ENCODE measurements at places on chromosomes 2 and 18. TPM values are rescaled to one million over a fixed set of nuclear protein-coding genes. Genes with fewer than 3 reads are reported as not detected.

DNA sequence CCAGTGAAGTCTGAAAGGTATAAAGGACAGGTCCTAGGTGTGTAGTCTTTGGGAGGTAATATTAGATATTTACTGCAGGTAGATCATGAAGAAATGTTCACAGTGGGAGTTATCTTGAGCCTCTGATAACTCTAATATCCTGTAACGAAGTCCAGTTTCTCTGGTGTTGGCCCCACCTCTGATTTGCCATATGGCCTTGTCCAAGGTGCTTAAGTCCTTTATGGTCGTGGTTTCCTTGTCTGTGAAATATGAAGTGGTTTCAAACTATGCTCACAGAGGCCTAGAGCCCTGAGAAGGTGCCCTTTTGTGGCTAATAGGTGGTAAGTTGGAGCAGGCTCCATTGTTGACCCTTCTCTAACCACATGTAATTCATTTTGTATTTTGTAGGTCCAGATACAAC, 190.7 kb downstream of the ICOS start:
- DNase-seq = no peak

DNA sequence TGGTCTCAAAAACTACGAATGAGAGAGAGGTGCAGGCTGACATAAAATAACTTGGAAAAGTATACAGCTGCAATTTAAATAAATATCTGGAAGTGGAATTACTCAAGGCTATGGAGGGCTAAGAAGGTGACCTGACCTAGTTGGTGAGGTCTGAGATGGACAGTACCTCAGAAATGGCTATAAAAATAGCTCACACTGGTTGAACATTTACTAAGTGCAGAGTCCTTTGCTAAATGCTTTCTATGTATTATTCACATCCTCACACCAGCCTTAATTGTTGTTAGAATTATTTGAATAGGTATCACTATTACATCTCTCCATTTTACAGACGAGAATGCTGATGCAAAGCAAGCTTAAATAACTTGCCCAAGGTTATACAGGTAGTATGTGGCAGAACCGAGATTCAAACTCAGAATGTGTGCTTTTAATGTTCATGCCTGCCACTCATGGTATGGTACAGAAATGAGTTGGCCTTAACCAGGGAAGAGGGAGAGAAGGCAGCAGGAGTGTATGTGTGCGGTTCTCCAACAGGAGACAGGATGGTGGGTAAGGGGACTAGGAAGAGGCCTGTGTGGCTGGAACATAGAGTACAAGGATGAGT, 37.4 kb downstream of the MRPL44 start:
- no peak for DNase-seq

DNA sequence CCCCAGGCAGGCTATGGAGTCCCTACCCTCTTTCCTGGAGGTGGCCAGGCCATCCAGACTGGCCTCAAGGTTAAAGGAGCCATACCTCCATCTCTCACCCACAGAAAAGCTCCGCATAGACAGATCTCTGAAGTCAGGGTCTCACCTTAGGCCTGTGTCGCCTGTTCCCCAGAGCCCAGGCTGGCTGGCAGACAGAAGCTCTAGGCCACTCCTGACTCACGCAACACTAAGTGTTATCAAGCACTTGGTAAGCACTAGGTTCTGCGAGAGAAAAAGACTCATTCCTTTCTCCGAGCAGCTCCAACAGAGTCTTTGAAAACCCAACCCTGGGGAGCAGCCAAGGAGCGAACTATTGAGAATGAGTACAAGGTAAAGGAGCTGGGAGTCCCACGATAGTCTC, 6.1 kb downstream of the SMAD7 start:
- no peak for DNase-seq

DNA sequence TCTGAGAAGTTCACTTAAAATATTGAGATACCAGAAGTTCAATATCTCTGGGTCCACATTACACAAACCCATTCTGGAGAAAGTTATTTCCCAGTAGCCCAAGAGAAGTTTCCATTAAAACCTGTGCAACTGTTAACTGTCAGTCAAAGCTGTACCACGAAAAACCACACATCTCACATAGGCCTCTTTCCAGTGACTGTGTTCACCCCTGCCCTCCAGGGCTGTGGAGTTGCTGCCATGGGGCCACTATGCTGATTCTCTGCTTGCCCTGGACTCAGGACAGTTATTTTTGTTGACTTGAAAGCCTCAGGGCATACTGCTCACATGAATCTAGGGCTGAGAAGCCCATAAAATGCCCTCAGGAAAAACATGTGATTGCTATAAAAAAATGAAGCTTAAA, 153.8 kb downstream of the PIEZO2 start:
- no peak for DNase-seq

GRCh38 chr2:223465793-223466192, 136.4 kb downstream of the SCG2 start:
- DNase-seq = peak; percentile 65

DNA sequence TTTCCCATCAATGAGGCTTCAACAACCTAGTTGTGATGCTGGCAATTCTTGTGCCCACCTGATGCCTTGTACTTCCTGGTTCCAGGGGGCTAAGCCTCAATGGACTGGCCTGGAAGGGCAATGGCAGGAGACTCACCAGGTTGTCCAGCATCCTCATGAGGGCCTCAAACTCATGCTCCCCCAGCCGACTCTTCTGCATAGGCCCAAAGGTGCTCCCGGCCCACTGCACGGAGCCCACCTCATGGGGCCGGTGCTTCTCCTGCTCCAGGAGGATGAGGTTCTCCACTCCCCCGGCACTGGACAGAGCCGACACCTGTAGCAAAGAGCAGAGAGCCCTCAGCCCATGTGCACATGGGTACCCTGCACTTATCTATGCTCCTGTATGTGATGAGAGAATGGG, 84.5 kb downstream of the ADD2 start:
- no peak for DNase-seq

GRCh38 chr2:170461889-170462288, 253.2 kb upstream of the SP5 start:
- no peak for DNase-seq

DNA sequence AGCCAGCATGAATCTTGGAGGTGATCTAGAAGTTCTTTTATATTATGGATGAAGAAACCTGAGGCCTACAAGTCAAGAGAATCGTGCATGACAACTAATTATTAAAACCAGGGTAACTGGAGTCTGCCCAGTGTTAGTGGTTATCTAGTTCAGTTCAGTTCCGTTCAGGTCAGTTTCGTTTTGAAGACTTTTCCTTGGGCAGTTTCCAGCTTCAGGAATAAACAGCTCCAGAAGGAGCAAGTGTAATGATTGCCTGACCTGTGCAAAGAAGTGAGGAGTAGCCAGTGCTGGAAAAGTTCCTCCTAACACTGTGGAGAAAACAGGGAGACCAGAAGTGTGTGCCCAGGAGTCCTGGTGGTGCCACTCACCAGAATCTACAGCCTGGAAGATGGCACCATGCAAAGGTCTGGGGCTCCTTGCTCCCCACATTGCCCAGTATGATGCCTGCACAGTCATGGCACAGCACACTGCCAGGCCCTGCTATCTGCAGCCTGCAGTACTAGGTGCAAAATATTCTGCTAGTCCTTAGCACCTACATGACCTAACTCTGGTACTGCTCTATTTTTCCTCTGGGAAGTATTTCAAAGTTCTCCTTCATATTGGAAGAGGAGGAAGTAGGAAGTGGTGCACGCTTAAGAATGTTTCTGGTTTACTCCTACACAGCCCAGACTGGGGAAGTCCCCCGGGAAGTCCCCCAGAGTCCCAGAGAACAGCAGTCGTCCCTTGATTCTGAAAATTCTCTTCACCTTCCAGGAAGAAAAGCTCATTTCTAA, 65.8 kb downstream of the SUMO1 start:
- DNase-seq = no peak

GRCh38 chr2:12119841-12120240, 373.4 kb downstream of the LPIN1 start:
- DNase-seq = no peak

- DNase-seq = no peak
Observed at GRCh38 chr2:210567279-210567678, 10.9 kb downstream of the CPS1 start.

- no peak for DNase-seq
Observed at GRCh38 chr2:60661073-60661738, 94.9 kb upstream of the PAPOLG start.

DNA sequence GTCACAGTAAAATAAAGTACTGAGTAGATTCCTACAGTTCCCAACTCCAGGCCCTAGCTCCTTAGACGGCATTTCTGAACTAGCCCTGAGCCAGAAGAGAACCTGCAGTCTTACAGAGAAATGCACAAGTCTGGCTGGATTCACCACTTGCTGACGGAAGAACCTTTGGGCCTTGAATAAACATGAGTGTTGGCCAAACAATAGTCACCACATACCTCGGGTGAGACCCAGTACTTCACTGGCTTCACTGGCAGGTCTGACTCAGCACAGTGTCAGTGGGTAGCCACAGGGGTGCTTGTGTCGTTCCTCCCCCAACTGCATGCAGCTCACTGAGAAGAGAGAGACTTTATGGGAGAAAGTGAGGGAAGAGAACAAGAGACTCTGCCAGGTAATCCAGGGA, 88.9 kb downstream of the TMEM185B start:
- no peak for DNase-seq

DNA sequence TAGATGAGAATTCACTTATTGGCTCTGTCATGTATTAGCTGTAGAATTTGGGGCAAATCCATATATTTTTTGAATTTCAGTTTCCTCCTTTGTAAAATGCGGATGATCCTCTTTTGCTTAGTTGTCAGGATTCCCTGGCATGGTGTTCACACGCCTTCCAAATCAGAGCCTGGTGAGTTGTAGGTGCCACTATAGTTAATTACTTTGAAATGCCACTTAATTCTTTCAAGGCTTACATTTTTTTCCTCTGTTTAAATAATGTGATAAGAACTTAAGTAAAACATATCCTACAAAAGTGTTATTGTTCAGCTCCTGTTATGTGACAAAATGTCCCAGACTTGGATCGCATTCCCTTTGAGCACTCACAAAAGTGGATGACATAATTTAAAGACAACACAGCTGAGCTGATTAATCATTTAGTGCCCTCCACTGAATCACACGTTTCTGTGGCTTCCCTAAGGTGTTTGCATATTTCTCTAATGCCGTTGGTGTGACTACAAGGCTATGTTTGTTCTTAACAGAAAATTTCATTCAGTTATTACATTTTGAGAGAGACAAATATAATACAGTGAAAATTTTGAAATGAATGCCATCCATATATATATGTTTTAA, 471.2 kb upstream of the CHST9 start:
- no peak for DNase-seq

- no peak for DNase-seq
Observed at GRCh38 chr2:10140841-10141610, 18.5 kb downstream of the RRM2 start.

DNA sequence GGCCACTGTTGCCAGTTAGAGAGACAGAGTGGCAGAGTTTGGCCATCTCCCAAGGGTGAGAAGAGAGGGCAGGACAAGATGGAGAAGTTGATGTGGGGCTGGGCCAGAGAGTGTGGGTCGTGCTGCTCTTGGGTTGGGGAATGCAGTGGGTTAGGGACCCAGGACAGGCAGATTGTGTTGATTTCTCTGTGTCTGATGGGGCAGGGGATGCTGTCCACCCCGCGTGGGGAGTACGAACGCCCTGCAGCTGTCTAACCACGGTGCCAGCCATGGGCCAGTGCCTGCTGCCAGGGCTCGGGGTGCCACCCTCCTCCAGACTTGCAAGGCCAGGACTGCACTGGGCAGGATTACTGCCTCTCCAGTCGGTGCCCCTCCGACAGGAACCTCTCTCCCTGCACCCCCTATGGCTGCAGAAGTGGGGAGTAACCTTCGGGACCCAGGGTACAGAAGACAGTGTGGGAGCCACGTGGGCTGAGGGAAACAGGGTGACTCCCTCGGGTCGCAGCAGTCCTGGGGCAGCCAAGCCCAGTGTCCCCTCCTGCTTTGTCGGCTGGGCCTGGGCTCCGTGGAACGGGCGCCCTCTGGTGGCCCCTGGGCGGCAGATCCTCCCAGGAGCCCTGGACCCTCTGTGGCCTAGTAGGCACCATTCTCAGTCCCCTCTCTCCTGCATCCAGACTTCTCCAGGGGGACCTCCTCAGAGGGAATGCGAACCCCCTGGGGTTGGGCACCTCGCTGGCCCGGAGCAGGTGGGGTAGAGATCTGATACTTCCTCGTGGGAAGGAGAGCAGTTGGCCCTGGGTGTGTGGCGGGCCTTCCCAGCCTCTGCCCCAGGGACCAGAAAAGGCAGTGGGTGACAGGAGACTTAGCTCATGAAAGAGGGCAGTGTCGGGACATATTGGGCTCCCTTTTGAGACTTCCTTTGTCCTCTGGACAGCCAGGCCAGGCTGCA, 2.7 kb downstream of the GPC1 start:
- DNase-seq = peak; percentile 54

GRCh38 chr2:20449501-20450200, 2.8 kb downstream of the RHOB start:
- no peak for DNase-seq

DNA sequence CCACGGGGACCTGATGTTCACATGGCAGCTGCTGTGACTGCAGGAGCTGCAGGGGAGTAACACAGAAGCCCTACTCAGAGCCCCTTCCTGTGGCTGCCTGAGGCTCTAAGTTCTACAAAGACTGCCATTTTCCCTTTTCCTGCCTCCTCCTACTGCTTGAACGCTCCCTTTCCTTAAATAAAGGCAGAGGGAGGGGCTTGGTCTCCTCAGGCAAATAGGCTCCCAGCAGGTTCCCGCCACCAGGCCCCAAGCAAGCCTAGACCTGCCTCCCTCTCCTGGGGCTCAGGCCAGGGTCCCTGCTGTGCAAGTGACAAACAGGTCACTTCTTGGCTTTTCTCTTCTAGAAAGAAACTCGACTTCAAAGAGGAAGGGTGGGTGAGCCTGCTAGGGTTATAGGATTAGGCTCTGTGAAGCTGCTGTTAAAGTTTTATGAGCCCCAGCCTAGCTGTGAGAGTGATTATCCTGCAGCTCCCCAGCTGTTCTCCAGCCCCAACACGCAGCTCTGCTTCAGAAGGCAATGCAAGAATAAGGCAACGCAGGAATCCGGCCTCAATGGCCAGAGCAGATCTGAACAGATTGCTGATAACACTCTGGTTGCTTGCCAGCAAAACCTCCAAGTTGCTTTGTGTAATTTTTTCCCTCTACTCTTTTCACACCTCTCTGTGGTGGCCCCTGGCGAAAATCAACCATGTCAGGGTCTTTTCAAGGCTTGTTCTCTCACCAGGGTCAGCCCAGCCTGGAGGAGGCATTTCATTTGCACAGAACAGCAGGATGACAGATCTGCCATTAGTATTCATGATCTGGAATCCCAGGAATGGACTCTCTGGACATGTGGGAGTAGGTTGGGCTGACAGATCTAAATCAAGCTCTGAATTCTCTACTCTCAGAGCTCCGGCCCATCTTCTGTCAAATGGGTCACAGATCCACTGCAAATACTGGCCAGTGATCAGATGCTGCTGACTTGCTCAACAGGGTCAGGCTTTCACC, 71.3 kb downstream of the MRO start:
- no peak for DNase-seq

SP110 gene
- 8.3 TPM for total RNA-seq

PLCL1 gene
- total RNA-seq = 83.8 TPM

DAW1 gene
- not detected for total RNA-seq

INPP5D gene
- total RNA-seq = 4.7 TPM

XDH gene
- total RNA-seq = 0.16 TPM

FHL2 gene
- total RNA-seq = 1,386 TPM

CCNYL1 gene
- total RNA-seq = 11.7 TPM

TFCP2L1 gene
- total RNA-seq = 0.07 TPM

CDH7 gene
- total RNA-seq = not detected

MATN3 gene
- 0.09 TPM for total RNA-seq

DLGAP1 gene
- total RNA-seq = 0.39 TPM

ABCG8 gene
- total RNA-seq = not detected

TNS1 gene
- total RNA-seq = 773 TPM

Data from heart right ventricle (tissue), 16 donors.